ENCODE measurements at places on chromosomes 13 and 19. TPM values are rescaled to one million over a fixed set of nuclear protein-coding genes. Genes with fewer than 3 reads are reported as not detected.

Gene WDR87
- total RNA-seq = not detected

Gene LILRA1
- not detected for total RNA-seq

Gene IL4I1
- 0.23 TPM for total RNA-seq

Gene LILRB3
- not detected for total RNA-seq

Gene C19orf38
- 0.65 TPM for total RNA-seq

Gene RXFP2
- total RNA-seq = not detected

Gene LRP3
- 49.3 TPM for total RNA-seq

Gene FFAR1
- total RNA-seq = not detected

Gene RFPL4AL1
- total RNA-seq = not detected

Gene SSC5D
- total RNA-seq = 40.5 TPM

Gene ZNF578
- total RNA-seq = 4.6 TPM

Gene SIGLEC10
- not detected for total RNA-seq

Gene FCAR
- total RNA-seq = not detected

Gene SHD
- total RNA-seq = not detected

Gene TYROBP
- not detected for total RNA-seq

Gene ZNF177
- total RNA-seq = 1.3 TPM

Gene ZNF560
- 0.33 TPM for total RNA-seq

Gene SBNO2
- 93.6 TPM for total RNA-seq

Gene AMER2
- not detected for total RNA-seq

Gene ZNF888
- 4.8 TPM for total RNA-seq

Gene ZNF614
- 10.6 TPM for total RNA-seq

Gene CEACAM20
- total RNA-seq = not detected

Gene GDF15
- 78.5 TPM for total RNA-seq
